ENCODE measurements at places on chromosomes 6 and 20.

GRCh38 chr6:29631209-29631810 lies 1.7 kb downstream of the GABBR1 start:
- DNase-seq = no peak

GRCh38 chr6:64811119-64811518 lies 895.9 kb downstream of the EYS start:
- no peak for DNase-seq

- peak; percentile 64 for DNase-seq
Observed at GRCh38 chr6:11094411-11094851, 797 bp downstream of the SMIM13 start.

GRCh38 chr6:10945845-10946244 lies 59.0 kb downstream of the SYCP2L start:
- DNase-seq = no peak

DNA sequence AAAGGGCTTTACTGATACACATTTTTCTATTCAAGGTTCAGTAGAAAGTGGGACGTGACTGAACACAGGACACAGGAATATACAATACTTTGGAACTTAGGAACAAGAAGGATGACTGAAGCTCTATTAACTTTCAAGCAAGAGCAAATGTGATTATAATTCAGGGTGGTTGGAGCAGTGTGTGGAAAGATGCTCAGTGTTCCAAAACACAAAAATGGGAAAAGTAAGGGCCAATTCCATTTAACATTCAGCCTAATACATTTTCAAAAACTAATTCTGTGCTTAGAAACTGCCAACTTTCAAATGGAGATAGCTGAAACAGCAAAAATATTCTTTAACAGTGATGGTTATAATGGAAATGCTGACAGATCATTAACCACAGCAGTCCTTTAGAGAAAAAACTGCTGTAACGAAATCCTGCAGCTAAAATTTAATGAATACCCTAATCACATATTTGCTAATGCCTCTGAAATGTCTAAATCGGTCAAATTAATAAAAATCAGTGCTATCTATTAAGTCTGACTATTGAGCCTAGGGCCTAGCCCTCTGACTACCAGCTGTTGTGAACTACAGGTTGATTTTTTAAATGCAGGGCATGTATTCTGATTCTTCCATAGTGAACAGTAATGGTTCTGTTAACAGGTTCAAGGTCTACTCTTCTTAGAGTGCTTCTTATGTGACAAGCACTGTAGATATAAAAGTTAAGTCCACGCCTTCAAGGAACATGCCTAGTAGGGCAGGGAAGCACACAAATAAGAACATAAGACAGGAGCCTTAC lies 45.9 kb downstream of the RARS2 start:
- no peak for DNase-seq

DNA sequence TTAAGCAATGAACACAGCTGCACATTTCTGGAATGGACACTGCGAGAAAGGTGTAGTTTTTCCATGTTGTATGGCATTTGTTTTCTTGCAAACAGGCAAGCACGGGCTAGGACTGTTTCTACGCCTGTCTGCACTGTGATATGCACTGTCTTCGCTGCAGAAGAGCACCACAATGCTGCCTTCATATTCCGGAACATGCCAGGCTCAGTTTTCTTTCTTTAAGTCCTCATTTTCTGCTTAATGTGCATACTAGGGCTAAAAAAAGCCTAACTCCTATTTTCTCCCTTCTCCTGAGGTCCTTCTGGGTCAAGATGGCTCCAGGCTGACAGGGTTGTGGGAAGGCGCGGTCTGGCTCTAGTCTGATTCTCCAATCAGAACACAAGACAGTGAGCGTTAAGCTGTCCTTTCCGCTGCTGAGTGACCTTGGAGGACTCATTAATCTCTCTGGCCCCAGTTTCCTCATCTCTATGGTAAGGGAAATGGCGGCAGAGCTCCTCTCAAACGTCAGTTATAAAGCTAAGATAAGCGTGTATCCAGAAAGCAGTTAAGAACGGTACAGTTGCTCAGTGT lies 379.9 kb downstream of the C6orf118 start:
- no peak for DNase-seq

DNA sequence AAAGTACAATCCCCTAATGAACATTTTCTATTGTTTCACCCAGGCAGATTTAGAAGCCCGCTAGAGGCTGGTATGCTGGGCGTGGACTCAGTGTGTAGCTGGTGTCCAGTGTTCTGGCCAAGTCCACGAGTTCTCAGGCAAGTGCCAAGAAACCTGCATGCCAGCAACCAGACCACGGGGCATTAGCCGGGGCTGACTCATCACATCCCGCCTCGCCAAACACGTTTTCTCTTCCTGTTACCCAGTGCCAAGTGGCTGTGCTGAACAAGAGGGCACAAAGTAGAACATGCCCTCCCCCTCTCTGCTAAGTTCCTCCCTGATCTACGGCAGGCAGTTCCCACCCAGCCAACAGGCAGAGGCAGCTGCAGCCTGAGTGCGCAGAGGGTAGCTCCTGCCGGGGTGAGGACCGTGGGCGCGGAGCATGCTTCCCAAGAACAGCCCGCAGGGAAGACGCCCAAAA lies 29.6 kb downstream of the RAMACL start:
- DNase-seq = peak; percentile 16

DNA sequence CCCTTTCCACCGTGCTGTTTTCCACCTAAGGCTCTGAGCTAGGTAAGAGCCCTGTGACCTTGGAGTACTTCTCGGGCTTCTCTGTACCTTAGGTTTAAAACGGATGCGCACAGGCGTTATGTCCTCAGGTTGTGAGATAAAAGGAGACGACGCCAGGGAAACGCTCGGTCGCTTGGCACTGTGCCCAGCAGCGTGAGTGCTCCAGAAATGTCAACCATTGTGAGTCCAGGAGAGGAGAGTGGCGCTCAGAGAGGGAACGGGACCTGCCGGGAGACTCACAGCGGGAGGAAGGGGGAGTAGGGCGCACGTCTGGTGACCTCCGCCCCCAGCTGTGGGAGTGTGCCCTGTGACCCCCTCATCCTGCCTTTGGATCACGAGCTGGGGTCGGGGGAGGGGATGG lies 33.8 kb upstream of the SCRT2 start:
- no peak for DNase-seq

GRCh38 chr6:73152966-73153757 lies 72.1 kb downstream of the KHDC1L start:
- DNase-seq = no peak

GRCh38 chr6:128532827-128533226 lies 12.4 kb upstream of the PTPRK start:
- no peak for DNase-seq

DNA sequence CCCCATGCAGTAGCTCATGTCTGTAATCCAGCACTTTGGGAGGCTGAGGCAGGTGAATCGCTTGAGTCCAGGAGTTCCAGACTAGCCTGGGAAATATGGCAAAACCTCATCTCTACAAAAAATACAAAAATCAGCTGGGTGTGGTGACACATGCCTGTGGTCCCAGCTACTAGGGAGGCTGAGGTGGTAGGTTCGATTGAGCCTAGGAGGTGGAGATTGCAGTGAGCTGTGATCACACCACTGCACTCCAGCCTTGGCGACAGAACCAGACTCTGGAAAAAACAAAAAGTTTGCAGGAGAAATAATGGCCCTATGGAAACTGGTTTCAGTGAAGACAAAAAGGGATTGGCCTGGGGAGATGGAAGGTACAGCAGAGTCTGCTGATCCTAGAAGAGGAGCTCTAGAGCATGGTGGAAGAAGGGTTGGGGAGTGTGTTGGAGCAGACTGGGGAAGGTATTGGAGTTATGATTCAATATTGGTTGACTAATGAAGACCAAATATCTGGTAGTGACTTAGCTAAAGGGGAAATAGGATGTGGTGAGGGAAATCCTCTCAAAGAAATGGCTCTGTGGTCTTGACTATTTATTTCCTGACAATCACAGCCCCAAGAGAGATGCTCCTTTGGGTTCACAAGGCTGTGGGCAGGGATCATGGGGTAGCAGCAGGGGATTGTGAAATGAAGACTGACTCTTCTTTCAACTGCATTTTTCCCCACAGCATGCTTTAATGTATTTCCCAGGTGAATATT lies 281.9 kb downstream of the UTRN start:
- peak; percentile 5 for DNase-seq

GRCh38 chr6:170366248-170366960 lies 59.8 kb downstream of the FAM120B start:
- no peak for DNase-seq

DNA sequence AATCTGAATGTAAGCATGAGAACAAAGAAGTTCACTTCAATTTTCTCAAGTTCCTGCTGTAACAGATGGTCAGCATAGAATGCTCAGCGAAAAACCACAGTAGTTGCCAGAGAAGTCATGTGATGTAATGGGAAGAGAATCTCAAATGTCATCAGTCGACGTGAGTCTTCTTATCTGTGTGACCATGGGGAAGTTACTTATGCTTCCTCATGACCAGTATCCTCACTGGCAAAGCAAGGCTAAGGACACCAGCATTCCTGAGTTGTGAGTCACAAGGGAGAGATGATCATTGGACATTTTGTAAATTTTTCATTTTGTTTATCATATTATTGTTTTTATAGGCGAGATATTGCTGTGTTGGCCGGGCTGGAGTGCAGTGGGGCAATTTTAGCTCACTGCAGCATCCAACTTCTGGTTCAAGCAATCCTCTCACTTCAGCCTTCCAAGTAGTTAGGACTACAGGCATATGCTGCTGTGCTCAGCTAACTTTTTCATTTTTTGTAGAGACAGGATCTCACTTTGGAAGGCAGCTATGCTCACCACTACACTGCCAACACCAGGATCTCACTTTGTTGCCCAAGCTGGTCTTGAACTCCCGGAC lies 21.9 kb downstream of the SGK1 start:
- no peak for DNase-seq

DNA sequence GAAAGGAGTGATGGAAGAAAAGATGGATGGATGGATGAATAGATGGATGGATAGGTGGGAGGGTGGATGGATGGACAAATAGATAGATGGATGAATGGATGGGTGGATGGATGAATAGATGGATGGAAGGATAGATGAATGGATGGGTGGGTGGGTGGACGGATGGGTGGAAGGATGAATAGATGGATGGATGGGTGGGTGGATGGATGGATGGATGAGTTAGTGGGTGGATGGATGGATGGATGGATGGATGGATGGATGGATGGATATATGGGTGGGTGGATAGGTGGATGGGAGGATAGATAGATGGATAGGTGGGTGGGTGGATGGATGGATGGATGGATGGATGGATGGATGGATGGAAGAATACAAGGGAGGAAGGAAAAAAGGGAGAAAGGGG lies 82.2 kb downstream of the ATXN1 start:
- no peak for DNase-seq

DNA sequence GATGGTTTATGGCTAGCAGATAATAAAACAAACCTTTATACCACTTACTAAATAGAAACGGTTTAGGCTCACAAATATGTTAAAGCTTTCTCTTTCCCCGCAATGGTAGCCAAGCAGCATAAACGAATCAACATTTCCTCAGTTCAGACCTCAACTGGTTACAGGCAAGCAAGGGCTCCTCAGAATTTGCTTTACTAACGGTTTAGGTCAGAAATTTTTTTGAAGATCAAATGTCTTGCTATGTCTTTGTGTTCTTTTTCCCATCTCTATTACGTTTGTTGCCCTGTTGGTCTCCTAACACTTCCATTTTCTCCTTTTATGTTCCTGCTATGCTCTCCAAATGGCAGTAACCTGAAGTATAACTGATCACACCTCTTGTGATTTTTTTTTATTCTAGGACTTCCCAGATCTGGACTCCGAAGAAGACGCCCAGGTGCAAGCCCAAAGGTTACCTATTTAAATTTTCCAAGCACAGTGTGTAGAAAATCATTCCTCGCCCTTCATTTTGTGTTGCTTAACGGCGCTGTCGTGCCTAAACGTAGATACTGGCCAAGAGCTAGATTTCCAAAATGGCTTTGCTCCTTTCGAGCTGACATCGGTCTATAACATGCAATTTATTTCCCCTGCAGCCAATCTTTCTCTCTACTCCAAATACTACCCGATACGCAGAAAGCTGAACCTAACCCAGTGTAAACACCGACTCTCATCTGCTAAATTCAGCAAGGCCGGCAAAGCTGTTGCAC lies 717 bp upstream of the ASF1A start:
- peak; percentile 39 for DNase-seq
